ENCODE measurements at places on chromosomes 1 and 21.
A peak's percentile ranks its signal among the peaks of the same experiment; 100 is the strongest.

DNA sequence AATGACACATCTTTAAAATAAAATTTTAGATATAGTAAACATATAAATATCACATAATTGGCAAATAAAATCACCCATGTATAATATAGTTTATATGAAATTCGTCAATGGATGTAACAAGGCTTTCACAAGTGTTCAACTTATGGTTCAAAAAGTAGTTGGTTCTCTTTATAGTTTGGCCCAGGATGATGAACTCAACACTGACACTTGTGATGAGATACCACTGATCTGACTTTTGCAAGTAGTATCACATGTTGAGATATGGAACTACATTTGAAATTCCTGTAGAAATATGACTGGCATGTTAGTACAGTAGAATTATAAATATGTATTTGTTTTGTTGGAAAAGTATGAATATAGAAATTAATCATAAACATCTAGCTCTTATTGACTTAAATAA, 1.8 kb downstream of the TNNI3K start:
- H3K27me3 ChIP-seq, result no peaks in the 10 kb centered on the region
- no peaks in the 10 kb centered on the region for H3K4me1 ChIP-seq
- DNase-seq, result no peak
- no peak overlapping the region for H3K4me3 ChIP-seq
- H3K36me3 ChIP-seq, result no peaks in the 10 kb centered on the region
- H3K27ac ChIP-seq, result no peak overlapping the region

- H3K27me3 ChIP-seq, result no peaks in the 10 kb centered on the region
- H3K36me3 ChIP-seq, result no peaks in the 10 kb centered on the region
- DNase-seq, result no peak
Measured at GRCh38 chr1:52182874-52183400, 41.0 kb downstream of the ZFYVE9 start.

GRCh38 chr1:12594966-12595756, 22.8 kb downstream of the DHRS3 start:
- peaks cover 14% of the 10 kb centered on the region for H3K27me3 ChIP-seq
- DNase-seq, result peak; percentile 27
- H3K27ac ChIP-seq, result peak overlapping the region; percentile 86

- H3K27me3 ChIP-seq, result no peaks in the 10 kb centered on the region
- H3K4me3 ChIP-seq, result no peak overlapping the region
- H3K27ac ChIP-seq, result no peak overlapping the region
- peaks cover 6% of the 10 kb centered on the region for H3K4me1 ChIP-seq
Measured at GRCh38 chr21:16309250-16309971, 579.6 kb downstream of the USP25 start.

DNA sequence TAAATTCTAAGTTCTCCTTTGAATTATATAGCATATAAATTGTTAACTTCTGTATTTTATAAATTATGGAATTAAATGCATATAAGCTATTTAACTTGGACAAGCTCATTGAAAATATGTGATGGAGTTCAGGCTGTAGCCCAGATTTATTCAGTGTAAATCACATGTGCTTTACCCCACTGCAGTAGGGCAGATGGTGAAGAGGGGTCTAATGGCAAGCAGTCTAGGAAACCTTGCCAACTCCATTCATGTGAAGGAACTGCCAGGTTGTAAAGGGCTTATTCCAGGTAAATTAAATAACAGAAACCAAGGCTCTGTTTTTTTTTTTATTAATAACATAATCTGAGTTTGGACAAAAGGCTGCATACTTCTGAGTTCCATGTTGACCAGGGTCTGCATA, 243.2 kb downstream of the NCAM2 start:
- peaks cover 2% of the 10 kb centered on the region for H3K4me1 ChIP-seq
- no peaks in the 10 kb centered on the region for H3K36me3 ChIP-seq
- H3K4me3 ChIP-seq, result no peak overlapping the region
- H3K27ac ChIP-seq, result no peak overlapping the region

DNA sequence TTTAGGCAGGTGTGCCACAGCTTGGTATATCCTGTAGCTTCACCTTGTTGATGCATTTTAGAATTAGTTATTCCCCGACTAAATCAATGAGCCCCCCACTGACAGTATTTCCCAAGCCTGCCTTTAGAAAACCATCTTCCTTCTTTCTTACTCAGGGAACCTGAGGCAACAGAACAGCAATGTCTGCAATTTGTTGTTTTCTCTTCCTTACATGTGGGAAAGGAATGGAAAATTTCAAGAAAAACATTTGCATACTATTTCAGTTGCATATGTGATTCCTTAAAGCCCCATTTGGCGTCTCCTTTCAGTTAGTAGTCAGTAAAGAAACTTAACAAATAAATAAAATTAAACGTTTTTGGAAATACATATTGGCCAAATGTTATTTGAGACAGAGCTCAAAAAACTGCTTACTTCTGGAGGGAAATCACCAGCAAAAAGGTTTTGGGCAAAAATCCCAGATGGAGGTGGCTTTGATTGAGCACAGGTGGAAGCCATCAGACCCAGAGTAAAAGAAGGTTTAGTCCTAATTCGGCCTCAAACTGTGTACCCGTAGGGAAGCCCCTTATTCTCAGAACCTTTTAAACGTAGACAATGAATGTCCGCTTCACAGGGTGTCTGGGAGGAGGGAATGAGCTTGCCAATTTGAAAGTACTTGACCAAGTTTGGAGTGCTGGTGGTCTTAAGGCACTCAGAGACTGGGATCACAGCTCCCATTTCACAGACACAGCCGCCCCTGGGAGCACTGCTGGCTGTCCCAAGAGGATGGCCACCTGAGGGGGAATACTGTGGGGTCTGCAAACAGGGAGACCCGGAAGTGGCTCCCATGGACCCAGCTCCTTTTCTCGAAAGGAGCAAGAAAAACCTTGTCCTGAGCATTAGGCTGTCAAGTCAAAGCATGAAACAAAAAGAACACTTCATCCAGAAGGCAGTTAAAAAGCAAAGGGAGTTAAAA, 9.4 kb downstream of the LHX4 start:
- peaks cover 12% of the 10 kb centered on the region for H3K4me1 ChIP-seq
- DNase-seq, result no peak
- no peak overlapping the region for H3K27ac ChIP-seq
- H3K4me3 ChIP-seq, result no peak overlapping the region
- no peaks in the 10 kb centered on the region for H3K36me3 ChIP-seq
- H3K27me3 ChIP-seq, result peaks cover 88% of the 10 kb centered on the region

GRCh38 chr1:215185067-215185620, 102.6 kb downstream of the KCNK2 start:
- no peaks in the 10 kb centered on the region for H3K36me3 ChIP-seq
- no peaks in the 10 kb centered on the region for H3K27me3 ChIP-seq
- no peak overlapping the region for H3K4me3 ChIP-seq

DNA sequence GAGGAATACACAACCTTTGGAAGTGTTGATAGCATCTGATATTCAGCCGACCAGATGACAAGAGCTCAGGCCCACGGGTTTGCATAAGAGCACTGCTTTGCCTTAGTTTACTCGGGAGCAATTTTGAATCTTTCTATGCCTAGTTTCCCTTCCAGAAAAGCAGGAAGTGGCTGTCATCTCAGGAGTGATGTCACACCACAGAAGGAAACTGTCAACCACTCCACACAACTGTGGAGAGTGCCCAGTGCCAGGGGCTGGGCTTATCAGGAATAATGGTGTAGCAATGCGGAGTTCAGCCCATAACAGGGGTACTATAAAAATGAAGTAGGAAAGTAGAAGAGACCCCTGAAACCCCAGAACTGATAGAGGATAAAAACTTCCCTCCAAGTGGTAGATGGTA, 28.4 kb downstream of the NTPCR start:
- no peak for DNase-seq
- H3K4me3 ChIP-seq, result no peak overlapping the region
- peak overlapping the region; percentile 43 for H3K27ac ChIP-seq
- no peaks in the 10 kb centered on the region for H3K27me3 ChIP-seq
- H3K36me3 ChIP-seq, result peaks cover 58% of the 10 kb centered on the region

DNA sequence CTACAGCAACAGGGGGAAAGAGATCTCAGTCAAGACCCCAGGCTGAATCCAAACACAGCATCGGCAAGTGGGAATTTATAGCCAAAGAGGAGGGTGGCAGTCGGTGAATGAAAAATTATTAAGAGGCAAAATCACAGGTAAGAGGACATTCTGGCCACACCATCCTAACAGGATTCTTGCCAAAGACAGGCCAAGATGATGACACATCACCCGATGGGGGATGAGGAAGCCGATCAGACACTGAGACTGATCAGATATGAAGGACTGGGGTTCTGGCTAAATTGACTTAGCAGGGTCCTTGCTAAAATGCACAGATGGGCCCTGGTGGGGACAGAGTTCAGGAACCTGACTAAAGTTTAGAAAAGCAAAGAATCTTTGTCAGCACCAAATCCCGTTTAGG, 402.2 kb downstream of the SMYD3 start:
- no peak overlapping the region for H3K4me3 ChIP-seq
- H3K27ac ChIP-seq, result peak overlapping the region; percentile 7
- H3K36me3 ChIP-seq, result peaks cover 6% of the 10 kb centered on the region

GRCh38 chr1:42658877-42659337, 684 bp downstream of the PPIH start:
- no peak for DNase-seq
- peaks cover 26% of the 10 kb centered on the region for H3K36me3 ChIP-seq
- peaks cover 38% of the 10 kb centered on the region for H3K4me1 ChIP-seq
- peak overlapping the region; percentile 98 for H3K4me3 ChIP-seq
- H3K27me3 ChIP-seq, result no peaks in the 10 kb centered on the region
- H3K27ac ChIP-seq, result peak overlapping the region; percentile 99

- no peak overlapping the region for H3K27ac ChIP-seq
- no peak for DNase-seq
- no peaks in the 10 kb centered on the region for H3K27me3 ChIP-seq
Measured at GRCh38 chr1:193827516-193827915, 641.1 kb upstream of the B3GALT2 start.

GRCh38 chr1:20356850-20357459, 66.3 kb downstream of the VWA5B1 start:
- H3K4me1 ChIP-seq, result peaks cover 12% of the 10 kb centered on the region
- H3K27me3 ChIP-seq, result peaks cover 43% of the 10 kb centered on the region
- H3K36me3 ChIP-seq, result no peaks in the 10 kb centered on the region
- no peak overlapping the region for H3K27ac ChIP-seq

GRCh38 chr1:221810406-221810805, 68.5 kb upstream of the DUSP10 start:
- H3K36me3 ChIP-seq, result peaks cover 7% of the 10 kb centered on the region
- peaks cover 60% of the 10 kb centered on the region for H3K4me1 ChIP-seq
- peak overlapping the region; percentile 56 for H3K4me3 ChIP-seq
- H3K27ac ChIP-seq, result peak overlapping the region; percentile 92
- no peaks in the 10 kb centered on the region for H3K27me3 ChIP-seq

GRCh38 chr1:105485207-105485606, 1571.3 kb upstream of the PRMT6 start:
- H3K27me3 ChIP-seq, result no peaks in the 10 kb centered on the region
- no peak overlapping the region for H3K4me3 ChIP-seq
- no peak overlapping the region for H3K27ac ChIP-seq
- no peaks in the 10 kb centered on the region for H3K4me1 ChIP-seq
- H3K36me3 ChIP-seq, result no peaks in the 10 kb centered on the region

- DNase-seq, result no peak
- H3K27me3 ChIP-seq, result peaks cover 14% of the 10 kb centered on the region
- H3K36me3 ChIP-seq, result no peaks in the 10 kb centered on the region
- no peaks in the 10 kb centered on the region for H3K4me1 ChIP-seq
Measured at GRCh38 chr1:201706109-201706508, 122.8 kb upstream of the IPO9 start.

DNA sequence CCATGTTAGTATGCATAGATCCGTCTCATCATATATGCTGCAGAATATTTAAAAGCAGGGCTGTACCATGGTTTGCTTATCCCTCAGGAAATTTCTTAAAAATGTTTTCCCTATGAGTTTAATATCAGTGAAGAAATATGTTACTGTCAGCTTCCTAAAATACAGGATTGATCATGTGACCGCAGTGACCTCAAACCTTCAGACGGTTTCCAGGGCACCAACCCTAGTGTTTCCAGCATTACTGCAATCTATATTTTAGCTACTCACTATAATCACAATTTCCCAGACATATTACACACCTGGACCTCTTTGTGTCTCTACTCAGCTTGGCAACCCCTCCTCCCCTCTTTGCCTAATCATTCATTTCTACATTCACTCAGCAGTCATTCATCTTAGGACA, 7.7 kb upstream of the SDHB start:
- no peak overlapping the region for H3K4me3 ChIP-seq
- no peaks in the 10 kb centered on the region for H3K36me3 ChIP-seq
- H3K27ac ChIP-seq, result no peak overlapping the region
- no peak for DNase-seq
- no peaks in the 10 kb centered on the region for H3K4me1 ChIP-seq
- H3K27me3 ChIP-seq, result peaks cover 8% of the 10 kb centered on the region

DNA sequence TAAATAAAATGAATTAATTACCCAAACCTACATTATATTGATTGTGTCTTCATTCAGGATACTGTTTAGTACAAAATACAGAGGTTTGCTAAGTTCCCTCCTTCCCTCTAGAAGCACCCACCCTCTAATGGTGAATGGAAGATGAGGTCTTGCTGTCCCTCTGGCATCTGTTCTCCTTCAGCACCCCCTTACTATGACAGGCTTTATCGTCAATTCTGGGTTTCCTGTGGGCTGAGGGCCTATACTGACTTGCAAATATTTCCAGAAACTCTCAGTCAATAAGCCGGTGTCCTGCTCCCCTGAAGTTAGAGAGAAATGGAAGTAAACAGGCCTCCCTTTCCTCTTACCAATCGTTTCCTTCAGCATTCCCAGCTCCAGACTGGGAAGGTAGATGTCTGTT, 13.2 kb downstream of the LAX1 start:
- no peak overlapping the region for H3K4me3 ChIP-seq
- peaks cover 2% of the 10 kb centered on the region for H3K36me3 ChIP-seq
- H3K27me3 ChIP-seq, result no peaks in the 10 kb centered on the region

DNA sequence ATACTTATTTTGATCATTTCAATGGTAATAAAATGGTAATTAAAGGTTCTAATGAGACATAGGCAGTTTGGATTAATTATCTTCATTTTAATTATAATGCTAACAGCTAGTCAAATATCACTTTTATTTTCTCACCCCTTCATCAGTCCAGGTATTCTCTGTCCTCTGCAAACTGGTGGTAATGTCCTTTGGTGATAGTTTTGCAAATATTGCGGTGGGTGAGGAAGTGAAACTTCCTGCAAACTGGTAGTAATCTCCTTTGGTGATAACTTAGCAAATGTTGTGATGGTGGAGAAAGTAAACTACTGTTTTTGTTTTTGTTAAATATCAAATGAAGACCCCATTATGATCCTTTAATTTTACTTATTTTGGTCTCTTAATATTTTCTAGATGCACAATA, 209.0 kb downstream of the AMY1C start:
- H3K36me3 ChIP-seq, result no peaks in the 10 kb centered on the region
- no peaks in the 10 kb centered on the region for H3K27me3 ChIP-seq
- no peak for DNase-seq
